ENCODE measurements at places on chromosomes 16 and 17.

GRCh38 chr17:83018658-83019193, 60.7 kb upstream of the METRNL start:
- no peak for DNase-seq

DNA sequence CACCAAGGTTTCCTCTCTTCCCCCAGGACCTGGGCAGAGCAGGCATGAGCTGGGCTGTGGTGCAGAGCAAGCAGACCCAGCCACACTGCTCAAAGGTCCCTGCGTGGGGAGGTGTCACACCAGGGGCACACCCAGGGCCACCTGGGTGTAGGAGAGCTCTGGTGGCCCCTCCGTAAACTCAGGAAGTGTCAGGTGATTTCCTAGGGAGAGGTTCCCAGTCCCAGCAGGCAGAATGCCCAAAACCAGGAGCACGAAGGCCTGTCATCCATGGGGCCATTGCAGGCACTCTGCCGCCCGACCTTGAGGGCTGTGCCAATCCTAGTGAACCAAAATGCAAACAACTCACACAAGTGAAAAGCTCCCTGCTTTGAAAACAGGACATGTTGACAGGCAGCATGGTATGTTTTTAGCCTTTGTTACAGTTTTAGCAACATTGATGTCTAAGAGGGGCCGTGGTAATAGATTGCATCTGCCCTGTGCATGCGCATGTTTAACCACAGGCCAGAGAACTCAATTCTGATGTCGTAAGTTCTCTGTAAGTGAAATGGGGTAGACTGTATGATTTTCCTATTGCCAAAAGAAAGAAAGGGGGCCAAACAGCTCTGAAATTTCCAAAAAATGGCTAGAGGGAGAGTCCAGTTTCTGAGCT, 21.3 kb downstream of the CIBAR2 start:
- DNase-seq: no peak

GRCh38 chr17:71849783-71850768, 270.7 kb upstream of the SOX9 start:
- DNase-seq: no peak

DNA sequence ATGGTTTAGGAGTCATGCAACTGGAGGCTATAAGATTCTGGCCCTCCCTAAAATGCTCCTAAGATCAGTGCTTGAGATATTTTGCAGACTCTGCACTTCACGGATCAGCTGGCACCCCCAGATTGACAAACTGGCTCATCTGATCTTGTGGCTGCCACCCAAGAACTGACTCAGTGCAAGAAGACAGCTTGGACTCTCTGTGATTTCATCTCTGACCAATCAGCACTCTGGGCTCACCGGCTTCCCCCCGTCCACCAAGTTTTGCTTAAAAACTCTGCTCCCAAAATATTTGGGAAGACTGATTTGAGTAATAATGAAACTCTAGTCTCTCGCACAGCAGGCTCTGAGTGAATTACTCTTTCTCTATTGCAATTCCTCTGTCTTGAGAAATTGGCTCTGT, 26.3 kb upstream of the CCL2 start:
- DNase-seq: no peak

DNA sequence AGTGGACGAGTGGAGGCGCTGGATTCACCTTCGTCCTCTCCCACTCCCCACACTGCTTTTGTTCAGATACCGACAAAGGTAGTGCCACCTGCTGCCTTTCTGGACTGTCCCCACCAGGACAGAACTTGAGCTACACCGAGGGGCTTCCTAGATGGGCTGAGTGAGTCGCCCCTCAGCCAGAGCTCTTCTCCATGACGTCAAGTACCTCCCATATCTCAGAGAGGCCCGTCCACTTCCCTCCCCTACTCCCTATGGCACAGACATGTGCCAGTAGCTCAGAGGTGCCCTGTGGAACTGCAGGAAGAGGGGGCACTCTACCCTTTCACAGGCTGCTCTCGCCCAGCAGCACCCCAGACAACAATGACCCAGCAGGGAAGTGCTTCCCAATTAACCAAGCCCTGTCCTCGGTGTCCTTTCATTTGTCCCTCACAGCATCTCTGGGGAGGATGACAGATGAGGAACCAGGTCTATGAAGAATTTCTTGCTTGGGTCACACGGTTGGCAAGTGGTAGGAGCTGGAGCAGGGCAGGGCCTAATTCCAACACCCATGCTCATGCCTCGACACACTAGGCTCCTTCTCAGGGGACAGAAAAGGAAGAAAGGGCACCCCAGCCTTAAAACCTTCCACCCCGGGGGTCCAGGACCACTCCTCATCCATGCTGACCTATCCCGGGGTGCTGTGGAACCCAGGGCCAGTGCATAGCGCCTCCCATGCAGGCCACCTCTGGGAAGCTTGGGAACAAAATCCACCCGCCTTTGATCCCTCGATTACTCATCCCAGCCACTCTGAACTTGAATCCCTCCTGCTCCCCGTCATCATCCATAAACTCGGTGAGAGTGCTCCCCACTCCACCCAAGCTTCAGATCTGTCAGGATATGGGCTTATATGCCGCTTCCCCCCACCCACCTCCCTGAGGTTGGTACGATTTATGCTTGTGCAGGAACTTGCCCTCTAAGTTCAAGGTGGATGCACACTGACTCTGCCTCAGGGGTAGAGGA, 51.7 kb downstream of the WNT3 start:
- DNase-seq: no peak

- DNase-seq: no peak
These were observed 4.4 kb upstream of the KRT37 start for GRCh38 chr17:41428591-41429291.

DNA sequence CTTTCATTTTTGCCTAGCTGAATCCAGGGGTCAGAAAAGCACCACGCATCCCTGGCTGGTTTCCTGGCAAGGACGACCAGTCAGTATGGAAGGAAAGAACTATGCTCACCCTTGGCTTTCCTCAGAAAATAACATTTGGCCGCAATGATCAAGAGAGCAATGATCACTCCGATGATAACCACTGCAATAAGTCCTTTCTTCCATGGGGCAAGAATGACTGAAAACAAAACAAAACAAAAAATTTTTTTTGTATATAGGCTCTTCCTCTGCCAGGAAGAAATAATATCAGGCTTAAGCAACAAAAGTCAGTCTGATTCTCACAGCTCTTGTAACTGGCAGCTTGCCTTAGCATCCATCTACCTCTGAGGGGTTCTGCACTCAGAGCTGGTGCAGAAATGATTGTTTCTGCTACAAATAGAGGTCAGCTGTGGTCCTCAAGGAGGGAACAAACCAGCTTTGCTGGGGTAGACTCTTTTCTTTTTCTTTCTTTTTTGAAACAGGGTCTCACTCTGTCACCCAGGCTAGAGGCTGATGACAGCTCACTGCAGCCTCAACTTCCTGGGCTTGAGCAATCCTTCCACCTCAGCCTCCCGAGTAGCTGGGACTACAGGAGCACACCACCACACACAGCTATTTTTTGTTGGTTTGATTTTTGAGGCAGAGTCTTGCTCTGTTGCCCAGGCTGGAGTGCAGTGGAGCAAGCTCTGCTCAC, 35.7 kb downstream of the PECAM1 start:
- DNase-seq: no peak

- DNase-seq: no peak
These were observed 137.6 kb downstream of the COPRS start for GRCh38 chr17:31721291-31722025.

DNA sequence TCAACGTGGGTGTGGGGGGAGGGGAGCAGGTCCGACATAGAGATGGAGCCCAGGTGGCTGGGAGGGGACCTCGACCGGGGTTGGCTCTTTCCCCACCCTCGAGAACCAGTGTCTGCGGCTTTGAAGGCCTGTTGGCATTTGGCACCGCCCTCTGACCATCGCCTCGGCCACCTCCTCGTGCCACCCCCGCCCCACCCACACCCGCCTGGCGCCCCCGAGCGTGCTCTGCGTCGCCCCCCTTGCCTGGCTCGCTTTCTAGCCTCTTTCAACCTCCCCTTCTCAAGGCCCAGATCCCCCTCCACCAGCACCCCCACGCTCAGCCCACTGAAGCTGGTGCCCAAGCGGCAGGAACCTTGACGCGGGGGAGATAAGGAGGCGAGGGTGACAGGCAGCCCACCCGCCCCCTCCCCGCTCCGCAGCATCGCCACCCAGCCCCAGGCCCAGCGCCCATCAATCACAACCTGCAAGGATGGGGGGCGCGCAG, 619 bp downstream of the CACNB1 start:
- DNase-seq: no peak

DNA sequence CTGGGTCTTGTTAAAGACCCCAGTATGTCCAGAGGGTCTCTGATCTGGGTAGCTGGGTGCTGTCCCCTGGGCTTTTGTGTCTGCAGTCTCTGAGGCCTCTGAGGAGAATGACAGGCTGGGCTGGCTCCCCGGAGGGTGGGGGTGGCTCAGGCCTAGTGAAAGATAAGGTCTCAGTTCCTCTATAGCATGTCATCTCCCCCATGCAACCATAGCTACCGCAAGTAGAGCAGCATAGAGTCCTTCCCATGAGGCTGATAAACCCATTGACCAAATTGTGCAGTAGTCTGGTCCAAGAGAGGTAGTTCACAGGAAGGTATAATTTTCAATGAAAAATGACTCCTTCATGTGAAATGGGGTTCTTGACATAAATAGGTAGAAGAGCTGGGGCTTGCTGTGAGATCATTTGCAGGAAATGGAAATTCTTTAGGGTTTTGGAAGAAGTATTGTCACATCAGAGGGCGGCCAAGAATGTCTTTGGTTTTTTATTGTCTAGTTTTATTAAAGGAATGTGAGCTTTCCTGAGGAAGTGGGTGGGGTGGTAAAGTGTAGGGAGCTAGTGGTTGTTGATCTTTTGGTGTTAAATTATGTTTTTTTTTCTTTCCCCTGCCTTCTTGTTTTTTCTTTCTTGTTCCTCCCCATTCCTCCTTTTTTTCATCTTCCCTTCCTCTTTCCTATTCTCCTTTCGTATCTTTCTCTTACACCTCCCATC, 21.0 kb downstream of the SLC7A6OS start:
- DNase-seq: no peak

GRCh38 chr16:82880346-82880745, 253.6 kb downstream of the CDH13 start:
- no peak for DNase-seq

DNA sequence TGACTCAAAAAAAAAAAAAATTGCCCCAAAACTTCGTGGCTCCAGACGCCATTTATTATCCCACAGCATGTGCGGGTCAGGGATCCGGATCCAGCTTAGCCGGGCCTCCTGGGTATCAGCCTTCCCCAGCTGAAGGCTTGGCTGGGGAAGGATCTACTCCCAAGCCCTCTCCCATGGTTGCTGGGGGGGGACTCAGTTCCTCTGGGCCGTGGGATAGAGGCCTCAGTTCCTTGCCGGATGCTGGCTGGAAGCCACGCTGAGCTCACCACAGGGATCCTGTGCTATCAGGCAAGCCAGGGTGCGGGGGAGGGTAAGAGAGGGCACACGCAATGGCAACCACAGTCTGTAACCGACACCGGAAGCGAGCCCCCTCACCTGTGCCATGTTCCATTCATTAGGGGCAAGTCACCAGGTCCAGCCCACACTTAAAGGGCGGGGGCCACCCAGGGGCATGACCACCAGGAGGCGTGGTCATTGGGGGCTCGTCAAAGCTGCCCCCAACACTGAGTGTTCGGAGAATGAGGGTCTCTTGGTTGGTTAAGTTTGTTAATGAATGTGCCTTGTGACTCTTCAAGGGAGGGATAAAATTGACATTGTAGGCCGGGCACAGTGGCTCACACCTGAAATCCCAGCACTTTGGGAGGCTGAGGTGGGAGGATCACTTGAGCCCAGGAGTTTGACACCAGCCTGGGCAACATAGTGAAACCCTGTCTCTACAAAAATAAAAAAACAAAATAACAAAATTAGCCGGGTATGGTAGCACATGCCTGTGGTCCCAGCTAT, 210.0 kb upstream of the GSE1 start:
- DNase-seq: no peak

- DNase-seq: no peak
These were observed 786 bp upstream of the CACNA1G start for GRCh38 chr17:50559674-50560184.

- no peak for DNase-seq
These were observed 109.2 kb upstream of the NACA2 start for GRCh38 chr17:61700252-61700651.

GRCh38 chr17:47789611-47790561, 31.7 kb downstream of the OSBPL7 start:
- DNase-seq: peak; percentile 24

DNA sequence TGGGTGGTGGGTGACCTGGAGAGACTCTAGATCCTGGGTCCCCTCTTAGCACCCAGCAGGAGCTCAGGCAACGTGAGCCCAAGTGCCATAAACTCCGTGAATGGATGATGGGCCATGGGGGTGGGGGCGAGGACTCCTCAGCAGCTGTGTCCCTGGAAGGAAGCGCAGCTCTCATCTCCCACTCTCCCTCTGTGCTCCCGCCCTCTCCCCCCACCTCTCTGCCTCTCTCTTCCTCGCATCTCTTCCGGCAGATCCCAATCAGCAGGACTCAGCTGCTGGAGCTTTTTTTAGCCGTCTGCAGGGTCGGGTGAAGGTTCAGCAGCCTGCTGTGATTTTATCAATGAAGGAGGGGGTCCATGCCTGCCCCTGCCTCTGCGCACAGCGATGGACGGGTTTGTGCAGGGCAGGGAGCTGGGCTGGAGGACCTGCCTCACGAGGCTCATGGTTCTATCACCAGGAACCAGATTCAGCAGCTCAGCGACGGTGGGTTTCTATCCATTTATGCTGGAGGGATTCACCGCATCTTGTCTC, 8.3 kb downstream of the CCR7 start:
- no peak for DNase-seq

GRCh38 chr16:21600031-21600773, 825 bp downstream of the METTL9 start:
- DNase-seq: no peak

DNA sequence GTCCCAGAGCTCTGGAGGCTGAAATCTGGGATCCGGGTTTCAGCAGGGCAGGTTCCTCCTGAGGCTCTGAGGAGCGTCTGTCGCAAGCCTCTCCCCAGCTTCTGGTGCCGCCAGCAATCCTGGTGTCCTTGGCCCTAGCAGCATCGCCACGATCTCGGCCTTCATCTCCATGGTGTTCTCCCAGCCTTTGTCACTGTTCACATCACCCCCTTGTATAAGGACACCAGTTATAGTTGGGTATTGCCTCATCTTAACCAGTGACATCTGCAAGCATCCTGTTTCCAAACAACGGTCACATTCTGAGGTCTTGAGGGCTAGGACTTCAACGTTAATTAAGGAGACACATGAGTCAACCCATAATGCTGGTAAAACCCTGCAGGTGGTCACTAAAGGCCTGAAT, 2.8 kb upstream of the PPP1R27 start:
- DNase-seq: no peak

DNA sequence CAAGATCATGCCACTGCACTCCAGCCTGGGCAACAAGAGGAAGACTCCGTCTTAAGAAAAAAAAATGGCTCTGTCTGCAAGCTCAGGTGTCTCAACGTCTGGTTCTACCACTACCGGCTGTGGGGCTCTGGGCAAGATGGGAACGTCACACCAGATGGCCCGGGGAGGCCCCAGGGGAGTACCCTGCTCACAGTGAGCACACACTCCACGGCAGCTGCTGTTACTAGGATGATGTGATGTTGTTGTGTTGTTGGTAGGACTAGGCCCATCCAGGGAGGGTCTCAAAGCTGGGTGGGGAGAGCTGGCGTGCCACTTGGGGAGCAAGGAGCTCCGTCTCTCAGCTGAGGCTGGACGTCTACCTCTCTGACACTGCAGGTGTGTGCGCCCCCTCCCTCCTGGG, 9.4 kb upstream of the NPTX1 start:
- no peak for DNase-seq

GRCh38 chr17:37492167-37492566, 2.5 kb downstream of the DUSP14 start:
- DNase-seq: no peak
